ENCODE measurements at places on chromosomes 11 and 22. TPM values are rescaled to one million over a fixed set of nuclear protein-coding genes. Genes with fewer than 3 reads are reported as not detected.

Gene TMEM121B
- 0.48 TPM for total RNA-seq

Gene GALNT18
- 42.5 TPM for total RNA-seq

GRCh38 chr22:19807914-19808872 is 46.5 kb downstream of the GNB1L start:
- no peak overlapping the region for H3K4me3 ChIP-seq
- peaks cover 2% of the 10 kb centered on the region for H3K36me3 ChIP-seq
- no peak for DNase-seq
- H3K27me3 ChIP-seq = no peaks in the 10 kb centered on the region

Gene OR5B12
- total RNA-seq = not detected

GRCh38 chr11:68064926-68065325 is 26.1 kb downstream of the TCIRG1 start:
- peaks cover 60% of the 10 kb centered on the region for H3K36me3 ChIP-seq
- no peak overlapping the region for H3K27ac ChIP-seq
- DNase-seq = no peak
- no peak overlapping the region for H3K4me3 ChIP-seq

Data from osteocyte (in vitro differentiated cells).